ENCODE measurements at places on chromosomes 5 and 9. TPM values are rescaled to one million over a fixed set of nuclear protein-coding genes. Genes with fewer than 3 reads are reported as not detected.

- no peak overlapping the region for H3K4me3 ChIP-seq
- no peak overlapping the region for H3K27ac ChIP-seq
- H3K27me3 ChIP-seq: peaks cover 1% of the 10 kb centered on the region
- no peaks in the 10 kb centered on the region for H3K36me3 ChIP-seq
- H3K4me1 ChIP-seq: no peaks in the 10 kb centered on the region
- no peak for DNase-seq
These were observed 181.2 kb downstream of the GLIS3 start for GRCh38 chr9:4118666-4119065.

DNA sequence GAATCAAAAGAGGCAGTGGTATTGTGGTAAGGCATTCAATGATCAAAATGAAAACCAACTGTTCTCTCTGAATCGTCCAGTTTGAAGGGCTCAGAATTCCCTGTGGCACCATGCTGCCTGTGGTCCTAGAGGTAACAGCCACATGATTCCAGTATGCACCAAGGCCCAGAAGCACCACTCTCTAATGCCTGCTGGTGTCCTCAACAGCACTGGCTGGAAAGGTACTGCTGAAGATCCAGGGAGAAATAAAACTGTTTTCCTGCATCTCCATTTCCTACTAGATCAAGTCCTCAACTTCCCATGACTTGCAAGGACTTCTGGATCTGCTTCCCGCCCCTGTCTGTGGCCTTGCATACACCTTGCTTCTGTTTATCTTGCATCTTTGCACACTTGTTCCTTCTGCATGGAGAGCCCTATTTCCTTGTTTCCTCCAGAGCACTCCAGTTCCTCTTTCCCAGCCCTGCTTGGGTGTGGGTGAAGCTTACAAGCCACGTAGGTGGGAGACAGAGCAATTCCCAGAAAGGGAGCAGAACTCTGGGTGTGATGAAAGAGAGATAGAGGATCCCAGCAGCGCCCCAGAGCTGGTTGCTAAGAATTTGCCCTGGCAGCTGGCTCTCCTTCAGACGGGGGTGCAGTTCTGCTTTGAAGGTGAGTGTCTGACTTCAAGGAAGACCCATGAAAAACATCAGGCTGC, 41.0 kb upstream of the EQTN start:
- no peak overlapping the region for H3K4me3 ChIP-seq
- H3K27ac ChIP-seq: no peak overlapping the region
- no peak for DNase-seq

- H3K27me3 ChIP-seq: no peaks in the 10 kb centered on the region
- H3K27ac ChIP-seq: no peak overlapping the region
- no peaks in the 10 kb centered on the region for H3K4me1 ChIP-seq
- no peak for DNase-seq
These were observed 69.7 kb downstream of the LIX1 start for GRCh38 chr5:97072696-97073095.

Gene PRRC2B
- 141 TPM for total RNA-seq

Gene ALDH1A1
- total RNA-seq: not detected
